ENCODE measurements at places on chromosomes 1 and 21. TPM values are rescaled to one million over a fixed set of nuclear protein-coding genes. Genes with fewer than 3 reads are reported as not detected.

Gene CCDC27
- total RNA-seq = not detected

Gene HPDL
- 16.8 TPM for total RNA-seq

DNA sequence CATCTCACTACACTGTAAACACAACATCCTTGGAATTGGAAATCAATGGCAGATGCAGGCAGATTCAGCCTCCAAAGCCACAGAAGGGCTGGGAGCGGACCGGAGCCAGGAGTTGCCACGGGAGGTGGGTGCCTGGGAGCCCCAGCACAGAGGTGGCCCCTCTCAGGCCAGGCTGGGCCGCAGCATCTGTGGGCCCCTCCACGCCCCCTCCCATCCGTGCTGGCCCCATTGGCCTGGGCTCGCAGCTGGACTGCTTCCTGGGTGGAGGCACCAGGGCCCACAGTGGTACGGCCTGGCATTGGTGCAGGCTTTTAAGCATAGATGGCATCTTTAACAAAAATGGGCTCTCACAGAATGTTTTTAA lies 64.2 kb downstream of the SLX9 start:
- DNase-seq = no peak

DNA sequence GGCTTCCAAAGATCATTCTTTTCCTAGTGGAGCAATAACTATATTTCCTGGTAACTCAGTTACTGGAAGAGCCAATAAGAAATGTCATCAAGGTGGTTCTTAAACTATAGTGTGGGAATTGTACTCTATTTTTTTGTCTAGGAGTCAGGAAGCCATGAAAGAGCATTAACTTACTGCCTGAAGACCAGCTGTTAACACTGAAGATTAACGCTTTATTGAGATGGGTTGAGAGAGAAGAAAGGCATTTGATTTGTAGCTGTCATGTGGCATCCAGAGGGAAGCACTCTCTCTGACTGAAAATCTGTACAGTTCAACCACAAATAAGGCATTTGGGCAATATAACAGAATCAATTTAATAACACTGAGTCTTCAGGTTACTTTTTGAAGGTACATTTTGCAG lies 76.0 kb downstream of the DNM3 start:
- no peak for DNase-seq

- DNase-seq = no peak
Observed at GRCh38 chr1:213600879-213601278, 386.9 kb upstream of the PROX1 start.

Data from activated CD8-positive, alpha-beta T cell treated with anti-CD3 and anti-CD28 coated beads, Interleukin-2, amount 10 ng/mL, durations not matched to agents 7 days and 5 days (primary cell).